ENCODE measurements at places on chromosomes 13 and 19.
A peak's percentile ranks its signal among the peaks of the same experiment; 100 is the strongest.

DNA sequence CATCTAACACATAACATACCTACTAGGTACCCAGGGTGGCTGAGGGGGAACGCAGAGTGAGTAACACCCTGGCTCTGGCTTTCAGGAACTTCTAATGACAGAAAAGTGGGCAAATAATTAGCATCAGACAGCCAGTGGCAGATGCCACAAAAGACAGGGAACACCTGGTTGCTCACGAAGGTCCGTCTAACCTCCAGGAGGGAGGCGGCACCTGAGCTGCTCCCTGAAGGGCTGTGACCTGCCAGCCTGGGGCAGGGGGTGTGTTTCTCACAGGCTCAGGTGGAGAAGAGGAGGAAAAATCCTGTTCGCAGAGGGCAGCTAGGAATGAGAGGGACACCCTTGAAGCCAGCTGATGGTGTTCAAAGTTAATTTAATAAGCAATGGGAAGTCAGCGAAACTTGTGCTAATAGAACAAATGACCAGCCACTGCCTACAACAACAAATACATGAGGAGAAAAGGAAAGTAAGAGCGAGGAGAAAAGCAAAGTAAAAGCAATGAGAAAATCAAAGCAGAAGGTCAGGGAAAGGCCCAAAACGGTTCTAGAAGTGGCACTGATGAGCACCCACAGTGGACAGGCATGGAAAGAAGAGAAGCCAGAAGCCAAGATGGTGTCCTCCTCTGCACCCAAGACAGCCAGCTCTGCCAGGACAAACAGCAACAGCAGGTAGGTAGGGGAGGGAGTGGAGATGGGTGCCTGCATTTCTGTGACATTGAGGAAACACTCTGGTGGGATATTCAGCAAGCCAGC, 87.3 kb downstream of the STK24 start:
- no peak for DNase-seq

GRCh38 chr19:3459089-3459881, 21.0 kb downstream of the SMIM24 start:
- DNase-seq: no peak

DNA sequence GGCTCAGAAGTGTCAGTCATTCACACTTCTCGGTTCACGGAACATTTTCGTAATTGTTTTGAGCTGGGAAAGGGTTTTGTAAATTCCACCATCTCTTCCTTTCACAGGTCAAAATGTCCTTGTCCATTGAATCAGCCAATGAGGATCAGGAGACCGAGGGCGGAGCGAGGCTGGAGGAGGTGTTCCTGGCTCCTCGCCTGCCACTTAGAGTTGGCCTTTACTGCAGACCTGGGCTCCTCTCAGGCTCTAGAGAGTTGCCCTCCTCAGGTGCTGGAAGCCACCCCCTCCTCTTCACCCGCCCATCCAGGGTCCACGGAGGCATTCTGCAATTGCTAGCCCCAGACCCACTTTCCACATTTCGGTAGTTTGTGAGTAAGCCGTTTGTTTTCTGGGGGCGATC, 370.4 kb downstream of the IRS2 start:
- DNase-seq: no peak

DNA sequence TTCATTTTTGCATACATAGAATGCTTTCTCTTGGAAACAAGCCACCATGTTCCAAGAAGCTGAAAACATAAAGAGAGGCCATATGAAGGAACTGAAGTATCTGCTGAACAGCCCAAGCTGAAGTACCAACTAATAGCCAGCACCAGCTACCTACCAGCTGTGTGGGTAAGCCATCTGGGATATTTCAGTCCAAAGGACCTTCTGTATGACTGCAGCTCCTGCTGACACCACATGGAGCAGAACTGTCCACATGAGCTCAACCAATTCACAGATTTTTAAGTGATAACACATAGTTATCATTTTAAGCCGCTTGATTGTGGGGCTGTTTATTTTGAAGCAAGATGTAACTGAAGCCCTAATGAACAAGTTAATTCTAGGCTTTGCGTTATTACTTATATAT, 621.1 kb upstream of the KLHL1 start:
- peak; percentile 85 for DNase-seq

DNA sequence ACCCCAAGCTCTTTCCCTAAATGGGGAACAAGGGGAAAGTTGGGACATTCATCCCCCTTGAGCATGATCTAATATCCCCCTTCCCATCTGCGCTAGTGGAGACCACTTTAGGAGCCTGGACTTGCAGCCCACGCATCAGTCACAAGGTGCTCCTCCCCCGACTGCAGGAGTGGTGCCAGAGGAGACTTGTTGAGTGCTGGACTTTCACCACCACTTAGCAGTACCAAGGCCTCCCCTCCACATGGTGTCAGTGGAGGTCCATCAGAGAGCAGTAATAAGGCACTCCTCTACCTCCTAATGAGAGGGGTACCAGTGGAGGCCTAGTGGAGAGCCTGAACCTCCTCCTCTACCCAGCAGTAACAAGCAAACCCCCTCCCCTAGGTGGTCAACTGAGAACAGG, 22.5 kb downstream of the CAB39L start:
- no peak for DNase-seq

DNA sequence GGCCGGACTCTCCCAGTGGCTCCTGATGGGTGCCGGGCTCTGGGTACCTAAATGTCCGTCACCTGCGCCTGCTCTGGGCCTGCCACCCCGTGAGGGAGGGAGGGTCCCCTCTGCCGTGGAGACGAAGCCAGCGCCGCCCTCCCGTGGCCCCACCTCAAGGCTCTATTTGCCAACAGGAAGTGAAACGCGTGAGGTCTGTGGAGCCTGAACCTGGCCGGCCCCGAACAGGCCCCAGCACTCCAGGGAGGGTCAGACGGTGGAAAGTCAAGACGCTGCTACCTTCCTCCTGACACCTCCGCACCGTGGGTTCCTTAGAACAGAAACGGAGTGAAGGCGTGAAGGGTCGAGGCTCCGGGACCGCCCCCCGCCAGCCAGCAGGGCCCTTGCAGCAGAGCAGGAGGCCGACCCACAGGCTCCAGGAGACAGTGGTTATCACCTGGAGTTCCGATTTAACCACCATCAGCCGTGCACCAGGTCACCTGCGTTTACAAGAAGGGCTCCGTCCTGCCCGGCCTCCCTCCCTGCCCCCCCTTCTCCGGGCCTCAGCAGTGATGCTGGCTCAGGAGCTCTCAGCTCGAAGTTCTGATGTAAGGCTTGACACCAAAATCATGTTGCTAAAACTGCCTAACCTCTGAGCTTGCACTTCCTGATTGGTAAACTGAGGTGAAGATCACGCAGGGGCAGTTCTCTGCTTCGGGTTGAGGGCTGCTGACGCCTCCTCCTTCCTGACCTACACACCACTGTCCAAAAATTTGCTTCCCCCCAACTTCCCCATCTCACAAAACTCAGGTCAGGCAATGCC, 50.9 kb upstream of the C13orf46 start:
- DNase-seq: no peak

- DNase-seq: no peak
Observed at GRCh38 chr13:51416107-51416506, 36.7 kb downstream of the INTS6 start.

DNA sequence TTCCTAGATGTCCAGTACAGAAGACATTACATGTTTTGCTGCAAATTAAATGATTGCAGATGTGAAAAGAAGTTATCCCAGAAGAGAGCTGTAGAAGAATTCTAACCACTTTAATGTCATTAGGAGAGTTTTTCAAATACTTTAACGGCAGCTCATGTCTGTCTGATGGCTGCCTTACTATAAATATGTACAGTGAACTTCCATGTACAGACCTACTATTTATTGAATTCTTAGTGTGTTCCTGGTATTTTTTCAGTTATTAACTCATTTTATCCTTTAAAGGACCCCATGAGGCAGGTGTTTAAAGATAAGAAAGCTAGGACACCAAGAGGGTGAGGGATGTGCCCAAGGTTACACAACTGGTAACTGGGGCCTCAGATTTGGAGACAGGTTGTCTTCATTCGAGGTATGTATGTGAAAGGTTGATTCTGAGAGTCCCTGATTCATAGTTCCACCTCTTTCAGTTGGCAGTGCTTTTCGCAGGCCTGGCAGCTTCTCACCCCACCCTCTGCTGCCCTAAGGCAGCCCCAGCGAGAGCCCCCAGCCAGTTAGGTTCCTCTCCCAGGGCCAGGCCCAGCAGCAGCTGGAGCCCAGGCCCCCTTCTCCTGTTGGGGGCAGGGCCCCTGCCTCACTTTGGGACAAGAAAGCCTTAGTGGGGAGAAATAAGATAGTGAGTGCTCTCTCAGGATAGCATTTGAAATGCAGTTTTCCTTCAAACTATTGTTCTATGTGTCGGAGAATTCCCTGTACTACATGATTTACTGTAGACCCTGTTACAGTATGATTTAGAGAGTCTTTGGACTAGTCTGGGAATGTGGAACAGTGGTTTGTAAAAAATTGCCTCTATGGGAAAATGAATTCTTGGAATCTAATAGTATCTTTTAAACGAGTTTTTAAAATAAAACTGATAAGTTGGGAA, 67.7 kb upstream of the TEX29 start:
- no peak for DNase-seq

DNA sequence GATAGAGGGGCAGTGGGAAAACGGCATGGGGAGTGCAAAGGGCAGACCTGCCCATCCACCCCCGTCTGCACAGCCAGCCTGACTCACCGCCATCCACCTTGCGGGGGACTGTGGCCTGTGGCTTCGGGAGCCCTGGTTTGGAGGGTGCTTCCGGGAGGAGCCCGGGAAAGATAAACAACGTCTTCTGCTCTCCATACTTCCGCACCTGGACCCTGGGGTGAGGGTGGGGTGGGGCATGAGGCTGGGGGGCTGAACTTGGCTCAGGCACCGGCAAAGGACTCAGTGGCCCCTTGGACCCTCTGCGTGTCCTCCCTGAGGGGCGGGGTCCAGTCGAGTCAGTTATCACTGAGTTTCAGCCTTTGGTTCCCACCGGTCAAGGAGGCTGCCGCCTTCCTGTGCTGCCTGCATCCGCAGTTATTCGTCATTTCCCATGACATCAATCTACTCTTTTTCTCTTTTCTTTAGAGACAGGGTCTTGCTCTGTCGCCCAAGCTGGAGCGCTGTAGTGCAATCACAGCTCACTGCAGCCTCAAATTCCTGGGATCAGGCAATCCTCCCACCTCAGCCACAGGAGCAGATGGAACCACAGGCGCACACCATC, 3.2 kb downstream of the GPR108 start:
- DNase-seq: no peak

DNA sequence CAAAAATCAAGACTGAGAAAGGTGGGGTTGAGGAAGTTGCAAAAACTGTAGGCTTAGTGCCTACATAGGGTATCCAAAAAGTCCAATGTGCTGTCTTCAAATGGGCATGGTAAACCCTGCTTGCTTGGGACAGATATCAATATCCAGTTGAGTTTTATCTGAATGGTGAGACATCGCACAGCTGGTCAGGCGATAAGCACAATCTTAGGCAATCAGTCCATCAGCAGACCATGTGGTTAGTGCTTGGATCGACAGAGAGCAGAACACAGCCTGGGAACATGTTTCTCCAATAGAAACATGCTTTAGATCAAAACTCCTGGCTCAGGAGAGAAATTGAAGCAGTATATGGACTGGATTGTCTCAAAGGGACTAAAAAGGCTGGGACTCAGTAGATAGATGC, 151.3 kb upstream of the IPO5 start:
- DNase-seq: no peak

DNA sequence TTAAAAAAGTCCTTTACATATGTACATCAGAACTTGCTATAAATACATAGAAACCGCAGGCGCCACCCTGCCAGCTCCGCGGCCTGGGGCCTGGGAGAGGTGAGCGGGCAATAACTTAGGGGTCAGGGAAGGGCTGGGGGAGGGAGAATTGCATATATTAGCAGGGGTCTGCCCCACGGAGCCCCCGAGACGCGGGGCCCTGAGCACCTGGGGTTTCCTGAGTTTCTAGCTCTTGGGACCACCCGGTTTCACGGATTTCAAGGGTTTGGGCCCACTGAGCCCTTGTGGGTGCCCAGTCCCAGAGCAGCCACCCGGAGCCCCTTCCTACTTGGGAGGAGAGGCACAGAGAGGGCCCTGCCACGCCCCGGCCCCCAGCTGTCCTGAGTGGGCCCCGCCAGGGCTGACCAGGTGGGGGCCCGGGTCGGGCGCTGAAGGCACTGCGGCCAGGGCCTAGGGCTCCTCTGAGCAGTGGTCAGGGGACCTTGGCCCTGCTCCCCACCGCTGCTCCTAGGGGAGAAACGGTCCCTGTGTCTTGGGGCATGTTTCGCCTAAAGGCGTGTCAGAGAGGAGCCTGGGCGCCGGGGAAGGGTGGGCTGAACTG, 4.0 kb downstream of the GPX4 start:
- DNase-seq: no peak

DNA sequence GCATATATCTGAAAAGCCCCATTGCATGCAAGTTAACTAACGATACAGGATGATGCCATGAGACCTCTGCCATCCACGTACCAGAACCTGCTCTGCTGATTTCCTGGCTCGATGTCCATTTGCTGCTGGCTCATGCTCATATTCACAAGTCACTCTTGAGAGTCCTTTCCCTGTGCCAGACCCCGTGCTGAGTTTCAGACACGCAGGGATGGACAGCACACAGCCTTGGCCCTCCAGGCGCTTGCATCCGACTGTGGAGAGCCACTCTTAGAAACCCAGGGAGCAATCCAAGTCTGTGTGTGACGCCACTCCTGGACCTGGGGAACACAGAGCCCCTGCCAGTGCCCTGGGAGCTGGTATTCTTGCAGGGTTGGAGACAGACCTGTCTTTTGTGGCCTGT, 37.6 kb upstream of the TSHZ3 start:
- DNase-seq: no peak

GRCh38 chr19:29944390-29945012, 2.5 kb downstream of the URI1 start:
- no peak for DNase-seq

DNA sequence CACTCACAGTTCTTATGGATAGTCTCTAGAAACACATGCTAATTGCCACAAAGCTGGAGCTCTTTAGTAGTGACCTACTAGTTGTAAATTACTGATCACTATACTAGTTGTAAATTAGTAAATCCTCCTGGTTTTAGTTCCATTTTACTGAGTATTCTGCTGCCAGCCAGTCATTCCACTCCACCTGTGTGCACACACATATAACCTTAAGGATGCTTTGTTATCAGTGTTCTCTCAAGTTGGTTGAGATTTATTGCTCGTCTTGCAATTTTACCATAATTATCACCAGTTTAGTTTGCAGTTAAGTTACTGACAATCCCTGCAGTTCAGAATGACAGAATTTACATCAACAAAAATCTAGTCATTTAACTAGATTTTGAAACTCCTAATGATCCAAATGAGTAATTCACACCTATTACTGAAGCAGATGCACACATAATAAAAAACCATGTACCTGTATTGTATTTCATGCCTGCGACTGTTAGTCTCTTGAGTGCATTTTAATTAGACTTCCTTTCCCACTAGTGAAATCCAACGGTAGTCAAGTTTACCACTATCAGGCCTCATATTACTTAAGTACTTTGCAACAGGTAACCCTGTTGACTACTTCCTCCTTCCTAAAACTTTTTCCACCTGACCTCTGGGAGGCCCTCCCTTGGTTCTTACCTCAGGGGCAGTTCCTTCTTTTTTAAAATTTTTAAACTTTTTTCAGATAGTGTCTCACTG, 7.6 kb downstream of the TPT1 start:
- DNase-seq: no peak

- no peak for DNase-seq
Observed at GRCh38 chr13:42355092-42355485, 83.1 kb downstream of the AKAP11 start.

- no peak for DNase-seq
Observed at GRCh38 chr13:103130146-103130545, 63.9 kb upstream of the SLC10A2 start.

Data from NCI-H524 treated with DMSO at 0.1 percent for 48 hours (cell line).